ENCODE measurements at places on chromosomes 7 and 10.

- DNase-seq, result no peak
These were observed 15.8 kb upstream of the DUSP5 start for GRCh38 chr10:110481919-110482318.

DNA sequence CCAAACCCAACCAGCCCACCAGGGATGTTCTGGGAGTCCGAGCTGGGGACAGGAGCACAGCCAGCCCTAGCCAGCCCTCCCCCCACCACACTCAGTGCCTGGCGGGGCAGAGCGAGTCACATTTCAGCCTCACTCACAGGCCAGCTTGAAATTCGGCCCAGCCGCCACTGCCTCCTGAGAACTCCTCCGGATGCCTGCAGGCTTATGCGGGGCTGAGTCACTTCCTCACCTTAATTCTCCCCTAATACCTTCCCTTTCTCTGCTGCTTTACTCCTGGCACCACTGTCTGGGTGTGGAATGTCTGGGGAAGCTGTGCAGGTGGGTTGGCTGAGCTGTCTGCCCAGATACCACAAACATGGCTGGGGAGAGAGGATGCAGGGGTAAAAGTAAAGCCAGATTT is 22.6 kb upstream of the DLG5 start:
- DNase-seq, result no peak

DNA sequence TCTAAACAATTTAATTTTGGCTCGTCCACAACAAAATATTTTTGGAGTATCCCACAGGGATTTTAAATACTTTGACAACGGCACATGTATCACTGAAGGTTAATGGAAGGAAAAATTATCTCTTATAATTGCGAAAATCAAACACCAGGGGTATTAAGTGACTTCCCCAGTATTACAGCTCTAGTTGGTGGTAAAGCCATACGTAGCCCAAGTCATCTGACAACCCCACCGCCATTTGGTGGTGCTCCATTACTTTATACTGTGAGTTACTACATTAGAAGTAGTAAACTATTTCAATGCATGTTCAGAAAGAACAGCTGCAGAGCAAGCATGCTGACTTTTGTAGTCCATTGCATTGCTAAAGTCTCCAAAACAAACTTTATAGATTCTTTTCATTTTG is 179.7 kb downstream of the HGF start:
- DNase-seq, result no peak

DNA sequence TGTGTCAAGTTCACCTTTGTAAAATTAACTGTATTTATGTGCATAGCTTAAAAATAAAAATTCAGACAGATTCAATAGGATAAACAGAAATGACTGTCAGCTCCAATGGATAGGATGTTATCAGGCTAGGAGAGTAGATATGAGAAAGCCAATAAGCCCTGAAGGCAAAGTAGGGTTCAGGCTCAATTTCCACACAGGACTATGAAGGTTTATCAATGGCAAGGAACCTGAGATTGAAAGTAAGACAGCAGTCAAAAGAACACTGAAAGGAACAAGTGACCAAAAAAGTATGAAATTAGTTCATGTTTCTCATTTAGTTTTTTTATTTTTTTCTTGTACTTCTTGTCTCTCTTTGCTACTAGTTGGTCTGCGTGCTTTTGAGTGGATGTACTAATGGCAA is 121.4 kb downstream of the ELMO1 start:
- no peak for DNase-seq

- DNase-seq, result no peak
These were observed 88.8 kb downstream of the DNMBP start for GRCh38 chr10:99920901-99921300.

DNA sequence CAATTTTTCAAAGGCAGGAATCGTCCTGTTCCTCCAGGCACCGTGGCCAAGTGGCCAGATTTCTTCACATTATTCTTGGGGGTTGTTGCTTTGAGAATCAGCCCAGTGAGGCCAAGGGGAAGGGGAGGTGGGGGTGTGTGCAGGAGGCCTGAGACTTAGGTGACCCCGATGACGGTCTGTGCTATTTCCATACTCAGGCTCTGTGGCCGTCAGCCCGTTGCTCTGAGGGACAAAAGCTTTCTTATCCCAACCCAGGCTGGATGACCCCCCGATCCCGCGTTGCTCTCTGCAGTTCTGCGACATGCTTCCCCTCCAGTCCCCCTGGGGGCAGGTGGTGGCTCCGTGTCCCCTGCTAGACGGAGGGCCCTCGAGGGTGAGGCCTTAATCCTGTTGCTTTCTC is 14.2 kb downstream of the DOCK1 start:
- DNase-seq, result no peak

GRCh38 chr7:123455965-123456470 is 78.4 kb downstream of the IQUB start:
- DNase-seq, result no peak

GRCh38 chr10:35300063-35300699 is 36.1 kb upstream of the CCNY start:
- no peak for DNase-seq

DNA sequence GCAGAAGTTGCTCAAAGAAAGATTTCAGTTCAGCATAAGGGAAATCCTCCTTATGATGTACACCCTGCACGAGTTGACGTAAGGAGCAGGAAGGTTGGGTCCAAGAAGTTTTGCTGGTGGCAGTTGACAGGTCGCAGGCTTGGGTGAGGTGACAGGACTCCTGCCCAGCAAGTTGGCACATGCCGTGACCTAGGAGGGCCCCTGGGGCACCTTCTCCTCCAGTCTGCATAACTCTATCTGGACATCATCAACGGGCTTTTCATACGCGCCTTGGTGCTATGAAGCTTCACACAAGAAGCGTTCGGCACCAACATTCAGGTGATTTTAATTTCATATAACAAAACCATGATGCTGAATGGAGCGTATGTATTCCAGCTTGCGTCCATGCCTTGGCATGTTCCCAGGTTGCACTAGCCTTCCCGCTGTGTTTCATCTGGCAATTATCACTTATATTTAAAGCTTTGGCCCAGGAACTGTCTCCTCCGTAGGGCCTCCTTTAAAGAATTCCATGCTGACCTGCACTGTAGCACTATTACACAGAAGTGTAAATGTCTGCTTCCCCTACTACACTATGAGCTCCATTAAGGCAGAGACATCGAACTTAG is 651.6 kb upstream of the FOXK1 start:
- DNase-seq, result no peak

DNA sequence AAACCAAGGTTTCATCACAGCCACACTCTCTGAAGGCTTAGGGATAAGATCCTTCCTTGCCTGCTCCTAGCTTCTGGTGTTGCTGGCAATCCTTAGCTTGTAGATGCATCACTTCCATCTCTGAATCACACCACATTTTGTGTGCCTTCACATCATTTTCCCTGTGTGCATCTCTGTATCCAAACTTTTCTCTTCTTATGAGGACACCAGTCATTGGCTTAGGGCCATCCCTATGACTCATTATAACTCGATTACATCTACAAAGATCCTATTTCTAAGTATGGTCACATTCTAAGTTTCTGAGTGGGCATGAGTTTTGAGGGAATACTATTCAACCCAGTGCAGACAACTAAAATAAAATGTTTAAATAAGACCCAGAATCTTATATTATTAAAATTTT is 121.7 kb downstream of the C7orf25 start:
- no peak for DNase-seq
